ENCODE measurements at places on chromosomes 11 and 22.

GRCh38 chr11:44179173-44179572, 83.7 kb downstream of the EXT2 start:
- no peak for DNase-seq

DNA sequence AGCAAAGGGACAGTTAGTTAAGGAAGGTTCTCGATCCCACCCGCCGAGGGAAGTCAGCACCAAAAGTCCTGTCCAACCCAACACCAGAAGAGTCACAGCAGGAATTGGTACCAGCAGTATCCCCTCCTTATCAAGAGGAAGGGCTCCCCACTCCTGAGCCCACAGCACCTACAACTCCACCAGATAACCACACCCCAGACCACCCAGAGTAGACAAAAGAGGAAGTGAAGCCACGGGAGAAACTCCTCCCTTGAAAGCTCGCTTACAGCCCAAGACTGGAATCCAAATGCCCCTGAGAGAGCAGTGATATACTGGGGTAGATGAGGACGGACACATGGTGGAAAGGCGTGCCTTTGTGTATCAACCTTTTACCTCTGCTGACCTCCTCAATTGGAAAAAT, 7.3 kb upstream of the CD5 start:
- no peak for DNase-seq

- no peak for DNase-seq
Observed at GRCh38 chr11:35714882-35715627, 52.5 kb downstream of the TRIM44 start.

GRCh38 chr11:811446-812245, 1.9 kb downstream of the RPLP2 start:
- no peak for DNase-seq

GRCh38 chr11:87660926-87661660, 514.1 kb downstream of the RAB38 start:
- DNase-seq = no peak
